ENCODE measurements at places on chromosomes 6 and 20. TPM values are rescaled to one million over a fixed set of nuclear protein-coding genes. Genes with fewer than 3 reads are reported as not detected.

The RAB44 gene
- total RNA-seq, result 0.26 TPM

The CST2 gene
- total RNA-seq, result not detected

The ALDH5A1 gene
- total RNA-seq, result 4.4 TPM

DNA sequence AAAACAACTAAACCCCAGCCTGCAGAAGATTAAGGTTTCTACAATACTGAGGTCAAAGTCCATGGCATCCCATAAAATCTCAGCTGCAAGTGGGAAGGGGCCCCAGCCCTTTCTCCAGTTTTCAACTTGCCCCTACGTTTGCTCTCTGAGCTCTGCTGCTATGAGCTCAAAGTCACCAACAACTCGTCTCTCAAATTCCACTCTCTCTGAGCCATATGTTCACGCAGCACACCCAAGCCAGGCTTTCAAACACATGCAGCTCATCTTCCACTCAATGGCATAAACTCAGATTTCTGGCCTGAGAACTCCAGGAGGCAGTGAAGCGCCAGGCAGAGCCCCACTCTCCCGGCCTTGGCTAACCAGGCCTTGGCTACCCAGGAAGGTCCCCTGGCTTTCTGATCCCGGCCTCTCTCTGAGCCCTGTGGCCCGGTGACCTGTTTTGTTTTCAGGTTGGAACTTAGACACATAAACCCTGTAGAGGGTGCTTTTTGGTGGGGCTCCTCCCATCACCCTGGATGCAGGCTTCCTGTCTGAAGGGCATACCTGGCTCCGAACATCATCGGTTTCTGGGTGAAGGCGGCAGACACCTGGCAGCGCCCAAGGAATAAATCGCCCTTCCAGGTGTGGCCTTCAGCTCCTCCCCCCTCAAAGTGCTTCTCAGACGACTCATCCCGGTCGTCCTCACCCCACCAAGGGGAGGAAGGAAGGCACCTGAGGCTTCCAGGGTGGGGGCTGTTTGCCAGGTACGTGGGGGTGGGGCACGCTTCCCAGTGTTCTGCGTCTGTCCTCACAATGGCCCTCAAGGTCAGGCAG lies 12.4 kb downstream of the SLC22A23 start:
- DNase-seq, result no peak

DNA sequence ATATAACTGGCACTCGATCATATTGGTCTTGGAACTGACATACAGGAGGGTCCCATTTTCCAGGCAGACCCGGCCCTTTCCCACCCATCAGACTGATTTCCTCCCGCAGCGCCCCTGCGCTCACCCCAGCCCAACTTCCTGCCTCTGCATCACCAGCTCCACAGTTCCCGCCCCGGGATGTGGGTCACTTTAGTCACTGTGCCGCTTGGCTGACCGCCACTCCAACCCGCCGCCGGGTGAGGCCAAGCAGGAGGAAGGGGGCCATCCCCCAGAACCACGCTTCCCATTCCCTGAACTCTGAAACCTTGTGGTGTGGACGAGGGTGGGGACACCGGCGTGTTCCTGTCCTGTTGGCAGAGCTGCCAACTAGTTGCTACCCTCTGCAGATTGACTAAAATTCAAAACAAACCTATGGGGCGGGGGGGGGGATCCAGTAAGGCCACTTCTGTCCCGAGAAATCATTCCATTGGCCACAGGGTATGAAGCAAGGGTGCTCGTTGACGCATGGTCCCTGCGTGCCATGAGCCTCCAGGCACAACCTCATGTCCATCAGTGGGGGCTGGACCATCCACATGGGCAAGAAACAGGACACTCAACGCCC lies 12.3 kb downstream of the TGM2 start:
- peak; percentile 78 for DNase-seq

- peak; percentile 30 for DNase-seq
Observed at GRCh38 chr6:166862287-166862977, 93.9 kb downstream of the RNASET2 start.

DNA sequence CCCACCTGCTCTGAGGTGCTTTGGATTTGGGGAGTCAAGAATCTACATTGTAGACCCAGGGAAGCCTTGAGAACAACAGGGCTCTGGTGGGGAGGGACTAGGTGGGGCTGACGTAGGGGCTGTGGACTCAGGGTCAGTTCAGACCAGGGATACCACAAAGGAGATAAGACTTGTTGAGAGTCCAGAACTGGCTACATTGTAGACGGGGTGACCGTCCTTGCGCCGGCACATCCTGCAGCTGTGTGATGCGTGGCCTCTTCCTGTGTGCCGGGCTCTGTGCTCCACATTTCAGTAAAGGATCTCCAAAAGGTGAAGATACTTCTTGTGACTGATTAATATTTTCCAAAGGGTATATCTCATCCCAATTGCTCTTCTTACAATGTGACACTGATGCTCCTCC lies 9.8 kb upstream of the TLDC2 start:
- DNase-seq, result no peak
